ENCODE measurements at places on chromosomes 16 and 17. TPM values are rescaled to one million over a fixed set of nuclear protein-coding genes. Genes with fewer than 3 reads are reported as not detected.

The TNK1 gene
- total RNA-seq = 4.4 TPM

GRCh38 chr17:56269556-56270389 lies 116.5 kb downstream of the ANKFN1 start:
- no peak for DNase-seq

DNA sequence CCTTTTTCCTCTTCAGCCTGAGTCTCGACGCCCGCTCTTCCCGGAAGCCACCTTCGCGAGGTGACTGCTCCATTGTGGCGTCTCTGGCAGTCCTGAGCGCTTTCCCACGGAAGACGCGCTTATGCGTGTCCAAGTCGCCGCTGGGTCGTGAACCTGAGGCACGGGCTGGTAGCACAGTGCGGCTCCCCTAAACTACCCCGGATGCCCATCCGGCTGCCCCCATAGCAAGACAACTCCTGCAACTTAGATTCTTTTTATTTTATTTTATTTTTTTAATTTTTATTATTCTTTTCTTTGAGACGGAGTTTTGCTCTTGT lies 2.1 kb upstream of the ESRP2 start:
- DNase-seq = no peak

GRCh38 chr16:85888405-85889331 lies 10.3 kb upstream of the IRF8 start:
- DNase-seq = no peak

The SHBG gene
- total RNA-seq = 0.83 TPM

DNA sequence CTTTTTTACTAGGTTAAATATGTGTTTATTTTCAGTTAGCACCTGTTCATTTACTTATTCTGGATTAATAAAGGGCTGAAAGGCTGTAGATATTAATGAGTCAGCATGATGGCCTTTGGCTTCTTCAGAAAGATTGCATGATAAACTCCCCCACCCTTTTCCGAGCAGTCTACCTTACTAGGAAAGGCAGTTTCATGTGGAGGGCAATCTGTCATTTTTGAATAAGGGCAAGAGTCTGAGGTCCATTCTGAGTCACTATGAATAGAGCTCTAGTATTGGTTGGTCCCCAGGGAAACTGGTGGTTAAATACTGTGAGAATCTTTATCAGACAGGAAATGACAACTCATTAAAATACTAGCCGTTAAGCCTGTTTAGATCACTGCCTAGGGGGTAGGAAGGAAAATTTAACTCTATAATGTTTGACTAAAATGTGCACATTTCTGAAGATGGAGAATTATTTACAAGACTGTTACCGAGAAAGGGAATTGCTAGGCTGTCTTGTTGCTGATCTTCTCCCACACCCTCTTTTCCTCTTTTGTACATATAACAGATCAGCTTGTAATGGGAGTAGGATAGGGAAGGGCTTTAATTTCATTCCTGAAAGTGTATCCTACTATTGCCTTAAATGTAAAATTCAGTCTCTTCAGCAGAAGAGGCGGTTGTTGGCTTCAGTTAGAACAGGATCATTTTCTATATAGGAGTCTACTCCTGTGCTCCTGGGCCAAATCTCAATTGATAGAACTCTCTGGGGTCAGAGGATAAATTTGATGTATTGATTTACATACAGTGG lies 63.3 kb downstream of the TUBD1 start:
- no peak for DNase-seq

The ICAM2 gene
- total RNA-seq = 22.4 TPM

The ZNF286A gene
- 19.1 TPM for total RNA-seq

- no peak for DNase-seq
These were observed 49.8 kb downstream of the ERCC4 start for GRCh38 chr16:13969711-13970110.

The STX1B gene
- 2.6 TPM for total RNA-seq

The MYH3 gene
- 2.4 TPM for total RNA-seq

DNA sequence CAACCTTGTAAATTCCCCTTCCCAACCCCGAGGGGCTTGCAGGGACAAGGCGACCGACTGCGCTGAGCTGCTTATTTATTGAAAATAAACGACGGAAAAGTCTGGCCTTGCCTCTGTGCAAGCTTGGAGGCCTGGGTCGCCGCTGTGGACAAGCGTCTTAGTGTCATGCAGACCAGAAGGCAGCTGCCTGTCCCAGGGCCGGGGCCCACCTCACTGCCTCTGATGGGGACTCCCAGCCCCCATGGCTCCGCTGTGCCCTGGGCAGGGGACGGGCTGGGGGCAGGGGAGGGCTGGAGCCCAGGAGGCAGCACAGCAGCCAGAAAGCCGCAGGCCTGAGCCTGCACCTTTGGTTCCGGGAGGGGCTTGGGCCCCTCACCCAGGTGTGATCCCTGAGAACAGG lies 20.7 kb downstream of the RABEP2 start:
- no peak for DNase-seq

DNA sequence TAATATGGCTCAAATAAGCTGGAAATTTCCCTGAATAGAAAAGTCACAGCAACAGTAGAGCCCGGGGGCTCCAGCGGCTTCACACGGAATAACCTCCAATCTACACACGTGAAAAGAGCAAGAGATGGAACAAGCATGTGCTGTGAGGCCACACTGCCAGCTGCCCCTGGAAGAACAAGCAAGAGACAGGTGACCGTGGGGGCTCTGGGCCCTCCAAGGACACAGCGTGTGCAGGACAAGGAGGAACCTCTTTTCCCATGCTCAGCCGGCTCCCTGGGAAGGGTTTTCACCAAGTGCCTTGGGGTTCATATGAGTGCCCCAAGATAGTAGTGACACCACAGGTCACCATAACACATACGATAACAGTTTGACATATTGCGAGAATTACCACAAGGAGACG lies 110.2 kb upstream of the ZNF750 start:
- DNase-seq = no peak

- no peak for DNase-seq
These were observed 8.4 kb upstream of the MTSS2 start for GRCh38 chr16:70694088-70694867.

Data from esophagus muscularis mucosa (tissue), 4 donors.